Occipital lobe (tissue), 3 donors: ENCODE measurements at places on chromosomes 12 and 14.

- DNase-seq: no peak
Measured at GRCh38 chr12:61414470-61414869, 845.7 kb upstream of the USP15 start.

- no peak for DNase-seq
Measured at GRCh38 chr12:49789992-49790391, 38.2 kb downstream of the NCKAP5L start.

DNA sequence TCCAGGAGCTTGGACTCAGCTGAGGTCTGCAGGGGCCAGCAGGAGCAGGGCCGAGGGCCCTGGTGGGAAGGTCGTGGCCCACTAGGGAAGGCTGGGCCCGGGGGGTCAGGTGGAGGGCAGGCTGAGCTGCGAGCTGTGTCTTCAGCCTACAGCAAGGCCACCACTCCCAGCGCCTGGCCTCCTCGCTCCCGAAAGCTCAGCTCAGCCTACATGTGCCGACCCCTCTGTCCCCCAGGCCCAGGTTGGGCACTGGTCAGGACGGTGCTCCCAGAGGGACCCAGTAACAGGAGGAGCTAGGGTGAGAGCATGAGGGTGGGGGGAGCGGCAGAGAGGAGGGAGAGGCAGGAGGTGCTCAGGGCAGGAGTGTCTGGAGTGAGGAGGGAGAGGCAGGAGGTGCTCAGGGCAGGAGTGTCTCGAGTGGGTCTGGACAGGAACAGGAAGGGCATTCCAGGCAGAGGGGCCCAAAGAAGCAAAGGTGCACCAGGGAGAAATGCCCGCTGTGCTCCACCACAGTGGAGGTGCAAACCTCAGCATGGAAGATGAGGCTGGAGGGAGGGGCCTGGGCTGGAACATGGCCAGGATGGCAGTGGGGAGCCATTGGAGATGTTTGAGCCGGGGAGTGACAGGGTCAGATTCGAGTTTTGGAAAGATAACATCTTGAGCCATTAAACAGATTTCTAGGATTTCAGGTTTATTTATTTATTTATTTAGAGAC is 29.1 kb upstream of the GPR132 start:
- no peak for DNase-seq

DNA sequence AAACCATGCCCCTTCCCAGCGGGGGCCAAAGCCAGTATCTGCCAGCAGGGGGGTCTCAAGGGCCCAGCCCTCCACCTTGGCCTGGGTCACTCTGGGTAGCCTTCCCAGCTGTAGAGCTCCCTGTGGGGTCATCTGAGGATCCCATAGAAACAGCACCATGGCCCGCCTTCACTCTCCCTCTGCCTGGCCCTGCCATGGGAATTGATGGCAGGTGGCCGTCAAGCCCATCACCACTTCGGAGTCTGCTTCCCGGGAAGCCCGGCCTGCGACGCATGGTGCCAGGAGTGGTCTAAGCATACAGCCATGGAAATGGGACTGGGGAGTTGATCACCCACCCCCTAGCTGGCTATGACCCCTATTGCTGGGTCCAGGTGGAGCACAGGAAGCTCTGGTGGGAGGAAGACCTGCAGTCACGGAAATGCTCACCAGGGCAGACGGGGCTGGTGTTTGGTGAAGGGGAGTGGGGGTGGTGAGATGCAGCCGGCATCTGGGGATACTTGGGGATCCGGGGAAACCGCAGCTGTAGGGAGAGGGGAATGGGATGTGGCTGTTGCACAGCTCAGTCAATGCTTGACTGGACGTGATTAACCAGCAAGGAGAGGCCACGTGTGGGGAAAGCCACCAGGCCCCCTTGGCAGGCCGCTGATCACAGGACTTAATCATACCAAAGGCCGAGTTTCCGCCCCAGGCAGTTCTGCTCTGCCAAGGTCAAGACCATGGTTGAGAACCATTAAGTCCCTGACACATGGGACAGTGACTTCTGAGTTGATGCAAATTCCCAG is 52.2 kb upstream of the DIO3 start:
- DNase-seq: no peak

DNA sequence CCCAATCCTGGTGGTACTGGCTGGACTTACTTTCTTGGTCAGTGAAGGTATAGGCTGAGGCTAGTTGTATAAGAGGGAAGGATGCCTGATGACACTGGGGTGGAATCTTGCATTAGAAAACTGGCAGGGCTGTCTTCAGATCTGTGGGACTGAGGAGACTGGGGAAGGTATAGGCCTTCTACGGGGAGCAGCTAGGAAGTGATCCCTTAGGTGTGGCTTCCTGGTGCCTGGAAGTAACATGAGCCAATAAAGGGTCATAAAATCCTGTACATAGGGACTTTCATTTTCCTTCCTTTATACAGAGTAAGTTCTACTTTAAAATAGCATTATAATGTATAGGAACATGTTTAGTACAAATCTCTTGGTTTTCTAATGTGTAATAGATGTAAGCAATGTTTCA is 716.8 kb downstream of the LRFN5 start:
- no peak for DNase-seq

DNA sequence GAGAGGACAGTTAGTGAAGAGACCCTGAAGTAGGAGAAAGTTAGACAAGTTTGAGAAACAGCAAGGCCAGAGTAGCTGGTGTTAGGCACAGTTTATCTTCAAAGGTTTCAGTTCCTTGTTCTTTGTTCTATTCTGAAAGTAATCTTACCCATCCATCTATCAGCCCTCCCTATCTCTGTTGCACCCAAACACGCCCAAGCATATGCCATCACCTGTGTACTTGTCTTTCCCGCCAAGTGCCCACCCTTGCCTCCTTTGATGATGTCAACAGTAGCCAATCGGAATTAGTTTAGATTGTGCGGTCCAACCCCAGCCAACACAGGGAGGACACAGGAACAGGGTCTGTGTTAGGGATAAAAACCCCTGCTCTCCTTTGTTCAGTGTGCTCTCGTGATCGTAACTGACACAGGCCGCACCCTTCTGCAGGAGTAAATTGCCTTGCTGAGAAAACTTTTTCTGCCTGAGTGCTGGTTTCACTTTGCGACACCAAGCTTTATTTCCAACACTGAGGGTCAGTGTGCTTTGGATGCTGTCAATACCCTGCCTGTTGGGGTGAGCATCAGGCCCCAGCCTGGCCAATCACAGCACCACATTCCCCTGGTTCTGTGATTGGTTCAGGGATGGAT is 4.7 kb upstream of the TMEM229B start:
- DNase-seq: no peak

DNA sequence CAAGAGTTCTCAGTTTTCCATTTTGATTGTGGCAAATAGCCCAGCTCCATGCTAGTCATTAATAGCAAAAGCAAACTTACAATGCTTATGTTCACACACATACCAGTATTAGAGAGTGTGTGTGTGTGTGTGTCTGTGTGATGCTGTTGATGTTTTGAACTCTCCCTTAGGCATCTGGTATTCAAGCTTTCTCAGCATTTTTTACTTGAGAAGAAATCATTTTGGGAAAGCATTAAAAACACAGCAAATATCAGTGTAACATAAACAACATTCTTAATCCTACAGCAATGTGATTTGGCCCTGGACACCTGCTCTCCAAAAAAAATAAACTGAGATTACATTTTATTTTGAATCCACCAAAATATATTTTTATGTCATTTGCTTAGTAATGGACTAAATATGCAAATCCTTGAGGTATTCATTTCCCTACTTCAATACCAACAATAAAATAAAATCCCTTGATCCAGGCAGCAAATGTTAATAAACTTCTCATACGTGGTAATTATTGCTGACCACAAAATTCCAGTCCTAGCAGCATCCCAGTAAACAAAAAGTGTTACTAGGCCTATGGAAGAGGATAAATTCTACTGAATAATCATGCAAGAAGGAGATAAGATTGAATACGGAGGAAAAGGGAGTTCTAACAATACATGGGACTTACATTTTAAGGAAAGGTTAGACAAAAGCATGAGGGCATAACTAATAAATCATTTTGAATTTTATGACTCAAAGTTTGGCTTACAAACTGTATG is 249.5 kb upstream of the CLEC14A start:
- no peak for DNase-seq

DNA sequence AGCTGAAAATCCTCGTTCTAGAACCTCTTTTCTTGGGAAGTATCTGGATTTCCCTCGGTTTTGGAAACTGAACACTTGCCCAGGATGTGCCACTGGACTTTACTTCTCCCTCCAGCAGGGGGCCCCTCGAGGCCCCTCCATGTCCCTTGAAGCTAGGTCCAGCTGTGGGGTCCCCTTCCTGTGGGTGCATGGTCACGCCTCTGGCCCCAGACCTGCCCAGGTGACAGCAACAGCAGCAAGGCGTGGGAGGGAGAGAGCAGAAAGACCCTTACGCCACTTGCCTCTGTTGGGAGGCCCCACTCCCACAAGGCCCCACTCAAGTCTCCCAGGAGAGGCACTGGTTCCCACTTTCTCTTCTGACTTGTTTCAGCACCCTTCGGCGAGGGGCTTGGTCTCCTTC is 3.1 kb downstream of the SLC25A29 start:
- DNase-seq: no peak

DNA sequence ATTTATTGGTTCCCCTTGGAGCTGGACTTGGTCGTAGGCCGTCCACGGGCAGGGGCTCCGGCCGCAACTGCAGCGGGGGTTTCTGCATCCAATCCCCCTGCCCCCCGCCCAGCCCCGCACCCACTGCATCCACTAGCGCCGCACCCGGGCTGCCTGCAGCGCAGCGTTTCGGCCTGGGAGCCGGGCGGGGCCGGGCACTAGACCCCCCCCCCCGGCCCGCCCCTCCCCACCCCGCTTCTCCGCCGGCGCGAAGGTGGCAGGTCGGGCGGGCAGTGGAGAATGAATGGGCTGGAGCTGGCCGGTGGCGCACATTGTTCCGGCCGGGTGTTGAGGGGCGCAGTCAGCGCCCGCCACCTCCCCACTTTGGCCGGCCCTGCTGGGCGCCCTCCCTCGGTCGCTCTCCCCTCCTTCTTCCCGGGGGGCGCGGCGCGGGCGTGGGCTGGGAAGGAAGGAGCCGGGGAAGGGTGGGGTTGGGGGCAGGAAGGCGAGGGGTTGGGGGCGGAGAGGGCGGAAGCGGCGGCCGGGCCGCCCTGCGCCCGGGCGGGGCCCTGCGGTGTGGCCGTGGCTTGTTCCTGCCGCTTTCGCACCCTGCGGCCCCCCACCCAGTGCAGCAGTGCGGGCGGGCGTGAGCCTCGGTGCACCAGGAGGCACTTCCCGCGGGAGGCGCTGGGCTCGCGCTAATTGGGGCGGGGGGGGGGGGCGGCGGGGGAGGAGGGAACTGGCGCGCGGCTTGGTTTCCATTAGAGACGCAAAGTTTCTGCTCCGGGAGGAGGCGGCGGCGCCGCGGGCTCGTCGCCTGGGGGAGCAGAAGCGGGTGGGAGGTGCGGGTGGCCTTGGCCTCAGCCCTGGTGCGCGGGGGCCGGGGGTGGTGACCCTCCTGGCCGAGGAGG is 841 bp downstream of the CALM1 start:
- peak; percentile 48 for DNase-seq

GRCh38 chr14:63435838-63436237 is 107.3 kb downstream of the PPP2R5E start:
- peak; percentile 14 for DNase-seq

- no peak for DNase-seq
Measured at GRCh38 chr12:128606051-128606450, 217.7 kb downstream of the SLC15A4 start.
